ENCODE measurements at places on chromosomes 2 and 18.

GRCh38 chr18:78643981-78644380, 335.6 kb upstream of the SALL3 start:
- DNase-seq: no peak

GRCh38 chr2:3115301-3116042, 262.1 kb downstream of the EIPR1 start:
- no peak for DNase-seq

DNA sequence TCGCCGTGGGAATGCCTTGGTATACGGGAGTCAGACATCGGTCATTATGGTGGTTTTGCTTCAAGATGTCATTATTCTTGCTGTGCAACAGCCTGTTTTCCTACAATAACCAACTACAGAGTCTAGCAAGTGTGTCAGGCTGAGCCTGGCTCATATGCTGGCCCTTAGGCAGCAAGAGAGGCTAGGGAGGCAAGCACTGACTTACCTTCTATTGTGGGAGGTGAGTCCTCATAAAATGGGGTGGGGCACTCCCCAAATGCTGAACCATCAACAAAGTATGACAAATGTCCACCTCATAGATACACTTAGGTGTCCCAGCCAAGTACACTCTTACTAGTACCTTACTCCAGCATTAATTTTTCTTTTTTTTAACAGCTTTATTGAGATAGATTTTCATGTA, 77.0 kb upstream of the ATL2 start:
- DNase-seq: no peak

DNA sequence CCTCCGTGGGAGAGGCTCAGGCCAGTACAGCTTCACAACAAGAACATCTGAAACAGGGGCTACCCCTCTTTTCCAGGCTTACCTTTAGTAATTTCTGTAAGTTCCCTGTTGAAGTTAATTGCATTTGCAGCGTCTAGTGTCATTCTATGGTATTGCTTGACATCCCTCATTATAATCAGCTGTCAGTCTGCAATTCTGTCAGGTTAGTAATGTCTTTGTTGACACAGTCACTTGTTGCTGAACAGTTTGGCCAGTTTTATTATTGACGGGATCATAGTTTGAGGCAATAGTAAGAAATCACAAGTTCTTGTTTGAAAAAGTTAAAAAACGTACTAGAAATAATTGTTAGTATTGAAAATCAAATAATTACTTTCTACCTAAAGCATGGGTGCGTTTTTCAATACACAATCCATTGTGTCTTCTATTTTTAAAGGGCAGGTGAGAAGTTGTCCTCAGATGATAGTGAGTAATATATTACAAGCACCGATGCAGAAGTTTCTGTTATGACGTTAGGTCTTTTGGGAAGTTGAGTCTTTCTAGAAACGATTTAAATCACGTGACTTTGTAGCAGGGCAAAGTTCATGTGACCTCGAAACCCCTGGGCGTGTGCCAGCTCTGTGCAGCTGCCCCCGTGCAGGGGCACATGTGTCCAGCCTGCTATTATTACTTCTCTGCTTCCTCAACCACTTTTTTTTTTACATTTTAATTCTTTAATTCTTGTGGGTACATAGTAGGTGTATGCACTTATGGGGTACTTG, 49.5 kb upstream of the MBP start:
- DNase-seq: no peak

GRCh38 chr2:217839073-217839749, 163.6 kb downstream of the TNS1 start:
- no peak for DNase-seq

Data from germinal center (tissue), 1 donor.